ENCODE measurements at places on chromosomes 7 and 10.

DNA sequence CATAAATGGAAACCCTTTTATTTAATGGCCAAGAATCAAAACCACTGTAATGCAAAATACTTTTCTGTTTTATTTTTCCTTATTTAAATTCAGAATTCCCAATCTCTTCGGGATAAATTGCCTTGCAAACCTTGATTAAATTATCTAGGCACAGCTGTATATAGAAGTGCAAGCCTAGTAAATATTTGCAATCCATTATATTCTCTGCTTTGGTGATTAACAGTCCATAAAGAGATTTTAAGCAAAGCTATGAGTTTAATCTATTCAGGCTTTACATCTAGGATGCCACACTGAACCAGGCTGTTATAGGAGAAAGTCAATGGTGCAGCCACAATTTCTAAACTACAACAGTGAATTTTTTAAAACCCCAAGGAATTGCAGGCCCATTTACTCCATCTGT, 43.6 kb upstream of the THSD7A start:
- no peak for DNase-seq

DNA sequence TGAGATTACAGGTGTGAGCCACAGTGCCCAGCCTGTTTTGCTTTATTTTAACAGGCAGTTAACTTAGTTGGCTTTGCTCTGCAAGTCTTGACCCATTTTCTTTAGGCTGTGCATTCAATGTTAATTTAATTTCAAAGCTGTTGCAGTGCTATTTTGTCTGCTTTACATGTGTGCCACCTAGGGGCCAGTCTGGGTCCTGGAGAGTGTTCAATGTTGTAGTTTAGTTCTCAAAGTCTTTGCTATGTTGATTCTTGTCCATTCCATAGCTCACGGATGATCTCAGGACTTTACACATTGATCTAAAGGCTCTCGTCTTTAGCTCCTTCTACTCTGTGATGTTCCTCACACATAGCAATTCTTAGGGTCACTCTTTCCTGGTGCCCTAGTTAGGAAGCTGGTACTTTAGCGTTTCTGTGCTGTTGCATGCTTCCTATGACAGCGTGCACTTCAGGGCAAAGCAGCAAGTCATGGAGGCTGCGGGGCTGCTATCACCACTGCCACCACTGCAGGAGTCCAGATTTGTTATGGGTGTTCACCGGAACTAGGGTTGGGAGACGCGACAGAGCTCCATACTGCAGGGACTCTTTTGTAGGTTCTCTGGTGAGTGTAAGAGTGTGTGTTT, 16.4 kb upstream of the ABCA13 start:
- no peak for DNase-seq

DNA sequence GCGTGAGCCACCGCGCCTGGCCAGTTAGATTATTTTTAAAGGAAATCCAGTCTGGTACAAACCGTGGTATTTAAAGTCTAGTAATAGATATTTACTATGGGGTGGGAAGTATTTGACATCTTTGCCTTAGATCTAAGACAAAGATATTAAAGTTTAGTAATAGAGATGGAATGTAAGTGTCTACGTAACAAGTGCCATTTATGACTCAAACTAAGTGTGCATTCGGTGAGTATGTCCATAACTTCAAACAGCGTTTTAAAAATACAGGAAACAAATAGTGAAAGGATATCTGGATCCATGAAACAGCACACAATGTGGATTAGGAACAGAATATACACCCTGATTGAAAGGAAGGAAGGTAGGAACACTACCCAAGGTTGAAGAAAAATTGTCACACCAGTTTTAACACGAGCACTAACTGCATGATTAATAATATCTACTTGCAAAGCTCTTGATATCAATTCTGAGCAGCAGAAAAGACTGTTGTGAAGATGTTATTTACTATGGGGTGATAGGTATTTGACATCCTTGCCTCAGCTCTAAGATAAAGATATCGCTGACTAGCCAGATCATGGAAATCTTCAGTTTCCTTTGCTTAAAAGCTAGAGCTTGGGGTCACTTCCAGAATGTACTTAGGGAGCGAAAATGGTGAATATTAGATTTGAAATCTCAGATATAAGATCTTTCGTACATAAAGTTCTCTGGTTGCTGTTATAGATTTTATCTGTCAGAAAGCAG, 48.7 kb downstream of the EPC1 start:
- DNase-seq, result no peak

- no peak for DNase-seq
Measured at GRCh38 chr10:23421397-23421796, 17.5 kb upstream of the OTUD1 start.

DNA sequence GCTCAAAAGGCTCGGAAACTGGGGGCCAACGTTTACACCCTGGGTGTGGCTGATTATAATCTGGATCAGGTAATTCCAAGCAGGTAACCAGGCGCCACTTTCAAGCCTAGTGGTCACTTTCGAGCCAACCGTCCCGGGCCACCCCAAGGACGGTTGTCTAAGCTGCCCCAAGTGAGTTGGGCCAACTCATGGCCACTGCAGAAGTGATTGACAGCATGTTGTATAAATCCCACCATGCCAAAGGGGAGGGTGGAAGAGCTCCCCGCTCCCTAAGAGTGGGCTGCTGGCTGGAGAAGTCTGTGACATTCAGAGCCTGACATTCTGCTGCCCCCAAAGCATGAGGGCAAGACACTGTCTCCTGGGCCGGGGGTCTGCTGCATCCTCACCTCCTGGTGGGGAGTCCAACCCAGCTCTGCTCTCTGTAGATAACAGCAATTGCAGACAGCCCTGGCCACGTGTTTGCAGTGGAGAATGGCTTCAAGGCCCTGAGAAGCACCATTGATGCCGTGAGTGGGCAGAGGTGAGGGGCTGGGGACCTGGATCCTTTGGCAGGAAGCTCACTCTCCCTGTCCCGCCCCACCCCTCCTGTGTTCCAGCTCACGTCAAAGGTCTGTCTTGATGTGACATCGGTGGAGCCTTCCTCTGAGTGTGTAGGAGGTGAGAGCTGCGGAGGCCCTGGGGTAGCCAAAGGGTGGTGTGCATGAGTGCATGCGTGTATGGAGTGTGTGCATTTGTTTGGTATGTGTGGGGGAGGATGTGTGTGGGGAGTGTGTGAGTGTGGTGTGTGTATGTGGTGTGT, 10.8 kb downstream of the ANTXRL start:
- no peak for DNase-seq

DNA sequence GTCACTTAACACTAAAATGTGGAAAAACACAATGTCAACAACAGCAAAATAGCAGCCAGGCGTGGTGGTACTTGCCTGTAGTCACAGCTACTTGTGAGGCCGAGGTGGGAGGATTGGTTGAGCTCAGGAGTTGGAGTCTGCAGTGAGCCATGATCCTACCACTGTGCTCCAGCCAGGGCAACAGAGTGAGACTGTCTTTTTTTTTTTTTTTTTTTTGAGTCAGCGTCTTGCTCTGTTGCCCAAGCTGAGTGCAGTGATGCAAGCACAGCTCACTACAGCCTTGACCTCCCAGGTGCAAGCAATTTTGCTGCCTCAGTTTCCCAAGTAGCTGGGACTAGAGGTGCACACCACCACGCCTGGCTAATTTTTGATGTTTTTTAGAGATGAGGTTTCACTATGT, 6.1 kb downstream of the KCTD7 start:
- DNase-seq, result no peak

DNA sequence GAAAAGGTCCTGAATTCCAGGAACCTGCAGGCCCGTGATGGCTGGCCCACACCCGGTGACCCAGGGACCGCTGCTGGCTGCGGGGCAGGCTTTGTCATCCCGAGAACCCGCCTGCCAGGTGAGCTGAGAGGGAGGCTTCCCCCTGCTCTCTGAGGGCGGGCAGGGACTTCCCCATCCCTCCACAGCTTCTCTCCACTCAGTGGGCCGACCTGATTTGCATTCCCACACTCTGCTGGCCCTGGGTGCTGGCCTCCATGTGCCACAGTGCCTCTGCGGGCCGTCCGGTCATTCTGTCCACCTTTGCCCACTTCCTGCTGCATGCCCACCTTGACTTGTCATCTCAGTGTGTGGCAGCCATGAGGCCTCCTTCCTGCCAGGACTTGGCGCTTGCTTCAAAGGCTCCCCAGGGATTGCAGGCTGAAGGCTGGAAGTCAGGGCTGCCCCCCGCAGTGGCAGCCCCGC, 35.3 kb downstream of the PALD1 start:
- DNase-seq, result no peak

GRCh38 chr7:5198741-5199140, 8.7 kb downstream of the WIPI2 start:
- no peak for DNase-seq

GRCh38 chr7:107860981-107861652, 29.9 kb upstream of the DLD start:
- no peak for DNase-seq

DNA sequence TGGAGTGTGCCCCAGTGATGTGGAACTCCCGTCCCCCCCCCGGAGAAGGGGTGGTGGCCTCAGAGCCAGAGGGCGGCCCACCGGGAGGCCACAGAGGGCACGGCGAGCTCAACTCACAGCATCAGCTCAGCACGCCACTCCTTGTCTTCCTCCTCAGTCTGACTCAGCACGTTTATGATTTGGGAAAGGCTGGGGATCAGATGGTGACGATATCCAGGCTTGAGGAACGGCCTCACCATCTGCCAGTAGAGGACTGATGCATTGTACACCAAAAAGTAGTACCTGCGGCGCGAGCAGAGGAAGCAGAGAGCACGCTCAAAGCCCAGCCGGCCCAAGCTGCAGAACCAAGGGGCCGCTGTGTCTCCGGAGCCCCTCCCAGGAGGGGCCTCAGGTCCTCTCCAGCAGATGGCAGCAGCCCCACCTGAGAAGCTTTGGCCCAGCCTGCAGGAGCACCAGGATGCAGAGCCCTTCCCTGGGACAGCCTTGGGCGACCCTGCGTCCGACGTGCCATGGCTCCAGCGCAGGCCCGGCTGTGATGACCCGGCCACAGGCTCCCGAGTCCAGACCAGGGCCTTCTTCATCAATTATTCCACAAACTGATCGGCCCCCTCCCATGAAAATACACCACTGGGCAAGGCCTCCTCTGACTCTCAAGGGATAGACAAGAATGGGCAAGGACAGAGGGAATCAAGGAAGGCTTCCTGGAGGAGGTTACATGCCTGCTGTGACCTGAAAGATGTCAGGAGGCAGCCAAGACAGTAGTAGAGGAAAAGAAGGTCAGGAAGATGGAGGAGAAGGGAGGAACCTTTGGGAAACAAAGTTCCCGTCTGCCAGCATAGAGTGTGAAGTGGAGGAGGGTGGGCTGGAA, 3.7 kb downstream of the CFAP46 start:
- DNase-seq, result no peak

GRCh38 chr10:30018496-30018895, 40.9 kb downstream of the JCAD start:
- DNase-seq, result no peak

GRCh38 chr7:159155410-159155809, 10.7 kb upstream of the VIPR2 start:
- no peak for DNase-seq

DNA sequence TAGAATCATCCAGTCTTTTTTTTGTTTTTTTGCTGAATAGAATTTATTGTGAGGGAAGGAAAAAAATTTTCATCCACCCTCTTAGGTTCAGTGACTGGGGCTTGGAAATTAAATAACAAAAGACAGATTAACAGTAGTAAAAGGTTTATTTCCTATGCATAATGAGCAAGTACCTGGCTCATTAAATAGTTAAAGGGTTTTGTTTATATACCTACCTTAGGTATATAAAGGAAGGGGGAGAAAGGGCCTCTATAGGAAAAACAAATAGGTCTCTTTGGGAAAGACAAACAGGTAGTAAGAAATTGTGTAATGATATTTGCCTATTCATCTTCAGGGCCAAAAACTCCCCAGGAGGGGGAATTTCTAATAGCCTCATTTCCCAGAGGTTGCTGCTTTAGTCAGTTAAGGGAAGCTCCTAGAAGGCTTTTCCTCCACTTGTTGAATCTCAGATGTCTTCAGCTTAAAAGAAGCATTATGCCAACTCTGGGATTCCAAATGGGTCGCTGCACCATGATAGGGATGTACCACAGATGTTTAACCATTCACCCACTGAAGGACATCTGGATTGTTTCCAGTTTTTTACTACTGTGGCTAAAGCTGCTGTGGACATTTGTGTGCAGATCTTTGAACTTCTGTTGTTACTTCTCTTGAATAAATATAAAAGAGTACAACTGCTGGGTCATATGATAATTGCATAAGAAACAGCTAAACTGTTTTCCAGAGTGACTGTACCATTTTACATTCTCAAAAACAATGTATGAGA, 11.3 kb downstream of the ACADSB start:
- no peak for DNase-seq

DNA sequence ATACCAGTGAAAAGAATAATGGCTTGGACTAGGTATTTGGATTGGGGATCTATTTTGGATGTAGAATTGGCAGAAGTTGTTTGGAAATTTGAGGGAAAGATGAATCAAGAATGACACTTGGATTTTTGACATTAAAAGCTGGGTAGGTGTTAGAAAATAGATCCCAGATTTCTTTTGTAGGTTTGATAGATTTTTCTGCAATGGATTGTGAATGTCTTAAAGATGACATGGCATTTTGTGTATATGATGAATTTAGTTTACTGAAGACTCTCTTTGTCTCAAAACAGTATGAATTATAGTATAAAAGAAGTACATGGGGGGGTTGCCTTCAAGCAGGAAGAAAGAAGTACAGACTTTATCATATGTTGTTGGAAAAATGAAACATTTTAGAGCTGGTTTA, 75.8 kb downstream of the MPLKIP start:
- DNase-seq, result no peak

DNA sequence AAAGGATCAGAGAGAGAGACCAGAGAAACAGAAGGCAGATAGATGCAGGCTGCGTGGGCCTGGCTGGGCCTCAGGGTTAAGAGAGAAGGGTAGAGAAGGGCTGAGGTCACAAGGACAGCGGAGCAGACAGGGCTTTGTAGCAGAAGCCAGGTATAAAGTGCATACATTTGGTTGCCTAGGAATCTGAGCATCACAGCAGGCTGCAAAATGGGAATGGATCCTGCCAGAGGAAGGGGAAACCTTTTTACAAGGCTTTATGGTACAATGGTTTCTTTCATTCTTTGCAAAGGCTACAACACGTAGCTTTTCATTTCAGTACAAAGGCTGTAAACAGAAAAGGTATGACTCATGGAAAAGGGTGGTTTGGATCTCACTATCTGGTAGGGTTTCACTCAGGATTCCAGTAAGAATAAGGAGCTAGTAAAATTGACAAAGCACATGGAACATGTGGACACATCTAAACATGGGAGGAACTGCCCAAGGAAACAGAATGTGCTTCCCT, 275.1 kb downstream of the DOCK4 start:
- DNase-seq, result no peak

DNA sequence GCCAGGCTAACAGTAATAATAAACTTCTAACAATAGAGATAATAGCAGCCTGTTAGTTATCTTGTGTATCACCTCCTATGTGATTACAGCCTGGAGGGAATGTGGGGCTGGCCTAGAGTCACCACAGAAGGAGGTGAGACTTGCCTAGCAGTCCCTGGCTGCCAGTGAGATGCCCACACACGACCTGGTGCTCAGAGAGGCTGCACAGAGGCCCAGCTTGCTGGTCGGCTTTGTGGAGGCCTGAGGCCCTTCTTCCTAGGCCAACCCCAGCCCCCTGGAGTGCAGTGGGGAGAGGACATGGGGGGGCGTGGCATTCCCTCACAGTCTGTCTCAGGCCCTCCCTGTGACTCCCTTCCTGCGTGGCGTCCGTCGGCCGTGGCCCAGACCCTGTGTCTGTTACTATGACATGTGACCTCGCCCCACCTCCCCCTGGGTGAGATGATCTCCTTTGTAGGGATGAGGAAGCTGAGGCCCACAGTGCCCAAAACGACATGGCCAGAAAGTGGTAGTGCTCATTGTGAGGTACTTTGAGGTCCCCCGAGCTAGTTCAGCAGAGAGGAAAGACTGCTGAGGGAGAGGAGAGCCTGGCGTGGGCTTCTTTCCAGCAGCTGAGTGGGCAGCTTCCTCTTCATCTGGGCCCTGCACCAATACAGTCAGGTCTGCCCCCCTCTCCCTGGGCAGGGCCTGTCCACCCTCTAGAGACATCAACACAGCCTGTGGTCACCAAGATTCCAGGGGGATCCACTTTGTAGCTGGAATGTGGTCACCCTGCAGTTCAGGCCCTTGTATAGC, 29.7 kb downstream of the UNC5B start:
- DNase-seq, result no peak

Measured in stimulated activated naive CD4-positive, alpha-beta T cell (primary cell).